ENCODE measurements at places on chromosomes 3 and 15. TPM values are rescaled to one million over a fixed set of nuclear protein-coding genes. Genes with fewer than 3 reads are reported as not detected.

TLE3 gene
- 31.6 TPM for total RNA-seq

CCR2 gene
- not detected for total RNA-seq

RBPMS2 gene
- total RNA-seq, result 0.32 TPM

IL16 gene
- under 0.01 TPM for total RNA-seq

SCN11A gene
- total RNA-seq, result not detected

RASL12 gene
- total RNA-seq, result not detected

WDR93 gene
- not detected for total RNA-seq

WNT5A gene
- total RNA-seq, result 0.30 TPM

BCL2A1 gene
- total RNA-seq, result 2.3 TPM

HYAL1 gene
- 0.65 TPM for total RNA-seq

MRPL47 gene
- total RNA-seq, result 44.5 TPM

GOLGA8J gene
- not detected for total RNA-seq

SMCO1 gene
- total RNA-seq, result not detected

AHSG gene
- total RNA-seq, result not detected

CLDN11 gene
- total RNA-seq, result 169 TPM

SLC22A13 gene
- total RNA-seq, result not detected

SLC9C1 gene
- not detected for total RNA-seq

B3GALNT1 gene
- total RNA-seq, result 36.9 TPM

ELL3 gene
- 4.5 TPM for total RNA-seq

LARP6 gene
- total RNA-seq, result 14.4 TPM

KBTBD13 gene
- total RNA-seq, result not detected

MUSTN1 gene
- not detected for total RNA-seq

P2RY14 gene
- total RNA-seq, result not detected

ACKR2 gene
- total RNA-seq, result not detected

CHL1 gene
- total RNA-seq, result not detected

CSTA gene
- total RNA-seq, result not detected

ROBO1 gene
- total RNA-seq, result 11.4 TPM

NME9 gene
- total RNA-seq, result not detected

TNFAIP8L3 gene
- 10.2 TPM for total RNA-seq

TRAK1 gene
- total RNA-seq, result 20.2 TPM

CLDN18 gene
- not detected for total RNA-seq

RGMA gene
- total RNA-seq, result not detected

WDR72 gene
- total RNA-seq, result not detected

TMEM212 gene
- total RNA-seq, result not detected

GTPBP8 gene
- 29.3 TPM for total RNA-seq

TRPM1 gene
- total RNA-seq, result under 0.01 TPM

AADACL2 gene
- not detected for total RNA-seq

SLC2A2 gene
- not detected for total RNA-seq

C3orf70 gene
- total RNA-seq, result 0.15 TPM

CCRL2 gene
- 2.1 TPM for total RNA-seq

GRK7 gene
- not detected for total RNA-seq

KIF23 gene
- 34.1 TPM for total RNA-seq

MKRN3 gene
- not detected for total RNA-seq

CCDC191 gene
- 1.1 TPM for total RNA-seq

ZPLD1 gene
- not detected for total RNA-seq

TMEM108 gene
- not detected for total RNA-seq

ACSBG1 gene
- total RNA-seq, result not detected
